ENCODE measurements at places on chromosomes 5 and 9.

GRCh38 chr9:17597977-17598376, 19.1 kb downstream of the SH3GL2 start:
- DNase-seq = no peak

DNA sequence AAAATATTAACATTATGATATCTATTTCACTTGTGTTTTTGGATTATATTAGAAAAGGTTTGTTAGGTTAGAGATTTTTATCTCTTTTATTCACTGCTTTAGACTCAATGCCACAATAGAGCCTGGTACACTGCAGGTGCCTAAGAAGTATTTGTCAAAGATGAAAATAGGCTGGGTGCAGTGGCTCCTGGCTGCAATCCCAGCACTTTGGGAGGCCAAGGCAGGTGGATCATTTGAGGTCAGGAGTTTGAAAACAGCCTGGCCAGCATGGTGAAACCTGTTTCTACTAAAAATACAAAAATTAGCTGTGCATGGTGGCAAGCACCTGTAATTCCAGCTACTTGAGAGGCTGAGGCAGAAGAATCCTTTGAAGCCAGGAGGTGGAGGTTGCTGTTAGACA, 64.3 kb downstream of the C9 start:
- DNase-seq = no peak

DNA sequence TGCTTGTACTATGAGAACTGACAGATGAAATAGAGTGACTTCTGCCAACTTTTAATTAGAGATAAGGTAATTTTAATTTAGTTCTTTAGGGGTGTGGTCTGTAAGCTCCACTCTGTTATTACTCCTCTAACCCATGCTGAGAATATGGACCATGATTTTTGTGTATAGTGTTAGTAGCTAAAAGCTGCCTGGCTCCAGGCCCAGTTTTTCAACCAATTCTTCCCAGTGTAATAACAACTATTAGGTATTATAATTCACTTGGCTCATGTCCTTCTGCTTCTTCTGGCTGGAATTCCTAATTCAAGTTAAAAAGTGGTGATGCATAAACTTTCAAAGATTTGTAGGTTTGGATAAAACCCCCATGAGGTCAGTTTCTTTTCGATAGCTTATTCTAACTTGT, 216.3 kb downstream of the ISL1 start:
- no peak for DNase-seq

DNA sequence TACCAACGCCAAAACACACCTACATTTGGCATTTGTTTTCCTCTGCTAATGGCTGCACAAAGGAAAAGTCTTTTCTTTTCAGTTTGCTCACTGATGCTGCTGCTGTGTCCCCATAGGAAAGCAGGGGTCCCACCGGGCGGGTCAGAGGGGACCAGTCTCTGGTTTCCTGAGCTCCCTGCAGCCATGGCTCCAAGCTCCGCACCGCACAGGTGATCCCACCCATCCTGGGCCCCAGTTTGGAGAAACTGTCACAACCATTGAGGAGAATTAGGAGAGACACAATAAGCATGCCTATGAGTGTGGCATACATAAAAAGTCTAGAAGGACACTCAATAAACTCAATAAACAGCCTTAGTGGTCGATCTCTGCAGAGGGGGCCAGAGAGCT, 19.9 kb downstream of the MED10 start:
- no peak for DNase-seq

GRCh38 chr5:139474890-139475791, 4.3 kb downstream of the SMIM33 start:
- no peak for DNase-seq

DNA sequence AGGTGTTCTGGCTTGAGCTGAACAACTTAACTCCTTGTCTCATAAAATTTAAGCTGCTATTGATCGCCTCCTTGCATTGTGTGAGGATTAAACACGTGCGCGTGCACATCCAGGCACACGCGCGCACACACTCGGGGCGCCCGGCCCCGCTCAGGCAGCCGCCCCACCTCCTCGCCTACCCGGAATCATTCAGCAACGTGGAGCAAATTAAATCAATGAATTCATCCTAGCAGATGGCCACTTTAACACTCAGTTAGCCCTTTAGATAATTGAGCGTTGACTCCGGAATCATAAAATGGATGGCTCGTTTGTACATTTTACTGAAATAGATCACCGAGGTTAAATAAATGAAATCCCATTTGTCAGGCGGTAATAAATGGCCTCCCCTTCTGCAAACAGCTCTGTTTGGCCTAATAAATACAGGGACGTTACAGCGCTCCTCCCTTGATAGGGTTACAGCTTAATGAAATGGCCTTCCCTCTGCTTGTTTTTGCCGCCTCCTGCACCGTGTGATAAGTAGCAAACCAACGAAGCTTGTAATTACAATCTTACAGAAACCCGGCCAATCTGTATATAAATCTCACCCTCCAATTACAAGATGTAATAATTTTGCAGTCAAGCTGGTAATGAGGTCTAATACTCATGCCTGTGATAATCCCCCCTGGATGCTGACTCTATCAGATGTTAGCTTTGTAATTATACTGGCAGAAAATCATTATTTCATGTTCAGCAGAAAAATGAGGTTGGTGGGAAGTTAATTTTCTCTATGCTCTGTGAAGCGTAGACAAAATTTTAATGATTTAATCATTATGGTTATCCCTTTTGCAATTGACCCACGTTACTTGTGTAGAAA, 229.7 kb upstream of the IRX4 start:
- DNase-seq = no peak

DNA sequence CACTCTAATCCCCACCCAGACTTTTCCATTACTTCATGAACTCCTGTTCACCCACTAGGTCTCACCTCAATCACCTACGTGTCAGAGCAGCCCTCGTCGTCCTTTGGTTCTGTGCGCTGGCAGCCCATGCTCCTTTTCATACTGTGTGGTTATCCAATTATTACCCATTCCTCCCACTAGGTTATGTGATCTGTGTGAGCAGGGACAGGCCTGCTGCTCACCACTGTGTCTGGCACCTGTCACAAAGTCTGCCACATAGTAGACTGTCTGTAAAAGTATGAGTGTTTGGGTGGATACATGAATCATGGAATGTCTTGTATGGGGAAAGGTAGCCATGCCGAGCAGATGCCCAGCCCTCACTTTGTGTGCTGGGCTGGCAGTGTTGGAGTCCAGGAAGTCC, 12.1 kb upstream of the SMAD5 start:
- no peak for DNase-seq

GRCh38 chr5:62937661-62938558, 359.3 kb downstream of the LRRC70 start:
- DNase-seq = no peak

GRCh38 chr9:106753155-106753671, 109.8 kb upstream of the ZNF462 start:
- no peak for DNase-seq

DNA sequence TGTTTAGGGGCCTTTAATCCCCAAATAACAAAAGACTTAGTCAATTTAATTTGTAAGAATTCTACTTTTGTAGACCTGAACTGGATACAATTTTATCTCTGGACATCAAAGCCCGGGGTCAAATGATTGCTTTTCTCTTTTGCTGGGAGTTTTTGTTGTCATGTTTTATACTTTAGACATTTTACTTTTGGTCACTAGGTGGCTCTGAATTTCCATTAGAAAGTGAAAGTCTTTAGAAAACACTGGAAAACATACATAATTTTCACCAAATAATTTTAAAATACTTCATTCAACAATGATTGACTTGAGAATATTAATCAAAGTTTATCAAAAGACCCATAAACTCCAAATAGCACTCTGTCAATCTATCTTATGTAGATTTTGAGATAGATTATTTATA, 2.8 kb upstream of the PCA3 start:
- DNase-seq = no peak

GRCh38 chr5:132232465-132232864, 4.8 kb upstream of the P4HA2 start:
- DNase-seq = no peak

DNA sequence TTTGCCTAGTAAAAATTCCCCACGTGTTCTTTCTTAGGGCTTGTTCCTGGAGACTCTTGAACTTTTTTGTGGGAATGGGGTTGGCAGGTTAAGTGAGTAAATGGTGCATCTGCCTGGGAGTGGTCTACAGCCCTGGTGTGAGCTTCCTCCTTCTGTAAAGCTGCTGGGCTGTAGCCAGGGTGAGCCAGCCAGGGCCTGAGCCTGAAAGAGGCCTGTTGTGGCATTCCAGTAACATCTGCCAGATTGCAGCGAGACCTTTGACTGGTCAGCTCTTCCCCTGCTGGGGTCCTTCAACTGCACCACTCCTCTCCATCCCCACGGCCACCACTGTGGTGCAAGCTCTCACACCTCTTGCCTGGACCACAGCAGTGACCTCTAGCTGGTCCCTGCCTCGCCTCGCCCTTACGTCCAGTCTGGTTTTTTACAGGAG, 47.5 kb downstream of the SLC22A5 start:
- DNase-seq = no peak

GRCh38 chr5:44329716-44330115, 59.5 kb downstream of the FGF10 start:
- DNase-seq = no peak

- DNase-seq = no peak
Measured at GRCh38 chr5:122315521-122315920, 3.5 kb downstream of the SNCAIP start.

GRCh38 chr9:100445903-100446549, 19.1 kb downstream of the MSANTD3 start:
- no peak for DNase-seq

GRCh38 chr5:1881731-1882336, 891 bp downstream of the IRX4 start:
- no peak for DNase-seq

Measured in AG09309 (cell line).